ENCODE measurements at places on chromosomes 16 and 17.
A peak's percentile ranks its signal among the peaks of the same experiment; 100 is the strongest.

- DNase-seq, result no peak
Measured at GRCh38 chr16:4514606-4515005, 24.0 kb downstream of the CDIP1 start.

DNA sequence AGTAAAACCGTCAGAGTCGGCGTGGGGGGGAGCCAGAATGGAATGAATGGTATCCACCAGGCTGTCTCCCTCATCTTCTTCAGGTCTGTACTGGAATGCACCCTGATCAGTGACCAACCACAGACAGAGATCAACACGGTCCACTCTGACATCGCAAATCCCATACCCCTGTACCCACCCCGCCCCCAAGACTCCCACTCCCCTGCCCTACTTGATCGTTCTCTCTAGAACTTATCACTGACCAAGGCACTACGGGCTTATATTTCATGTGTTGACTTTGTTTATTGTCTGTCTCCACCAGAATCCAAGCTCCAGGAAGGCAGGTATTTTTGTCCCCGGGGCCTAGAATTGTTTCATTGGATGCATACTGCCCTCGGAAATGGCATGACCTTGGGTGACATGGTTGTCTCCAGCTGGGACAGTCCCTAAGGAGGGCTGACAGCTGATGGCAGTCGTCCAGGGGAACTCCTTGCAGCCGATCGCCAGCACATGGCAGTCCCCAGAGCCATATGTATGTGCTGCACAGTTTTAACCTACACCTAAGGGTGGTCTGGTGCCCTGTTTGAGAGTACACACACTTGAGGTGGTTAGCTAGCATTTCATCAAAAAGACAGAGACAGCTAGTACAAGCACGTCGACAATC, 526 bp upstream of the MFSD6L start:
- no peak for DNase-seq

DNA sequence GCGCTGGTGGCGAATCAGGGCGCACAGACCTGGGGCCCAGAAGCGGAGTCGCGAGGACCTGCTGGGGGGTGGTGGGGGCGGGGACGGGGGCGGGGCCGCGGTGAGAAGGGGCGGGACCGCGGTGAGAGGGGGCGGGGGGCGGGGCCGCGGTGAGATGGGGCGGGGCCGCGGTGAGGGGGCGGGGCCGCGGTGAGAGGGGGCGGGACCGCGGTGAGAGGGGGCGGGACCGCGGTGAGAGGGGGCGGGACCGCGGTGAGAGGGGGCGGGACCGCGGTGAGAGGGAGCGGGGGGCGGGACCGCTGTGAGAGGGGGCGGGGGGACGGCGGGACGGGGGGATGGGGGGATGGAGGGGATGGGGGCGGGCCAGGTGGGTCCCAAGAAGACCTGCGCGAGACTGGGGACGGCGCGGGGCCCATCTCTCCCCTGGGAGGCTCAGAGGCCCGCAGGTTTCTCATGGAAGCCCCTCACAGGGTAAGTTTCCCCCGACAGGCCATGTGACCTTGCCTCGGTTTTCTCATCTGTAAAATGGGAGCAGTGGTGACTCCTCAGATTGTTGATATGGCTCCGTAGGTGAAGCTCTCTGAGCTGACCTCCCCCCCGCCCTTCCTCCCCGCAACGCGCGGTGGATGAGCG, 28.6 kb upstream of the DBNDD1 start:
- DNase-seq, result no peak

DNA sequence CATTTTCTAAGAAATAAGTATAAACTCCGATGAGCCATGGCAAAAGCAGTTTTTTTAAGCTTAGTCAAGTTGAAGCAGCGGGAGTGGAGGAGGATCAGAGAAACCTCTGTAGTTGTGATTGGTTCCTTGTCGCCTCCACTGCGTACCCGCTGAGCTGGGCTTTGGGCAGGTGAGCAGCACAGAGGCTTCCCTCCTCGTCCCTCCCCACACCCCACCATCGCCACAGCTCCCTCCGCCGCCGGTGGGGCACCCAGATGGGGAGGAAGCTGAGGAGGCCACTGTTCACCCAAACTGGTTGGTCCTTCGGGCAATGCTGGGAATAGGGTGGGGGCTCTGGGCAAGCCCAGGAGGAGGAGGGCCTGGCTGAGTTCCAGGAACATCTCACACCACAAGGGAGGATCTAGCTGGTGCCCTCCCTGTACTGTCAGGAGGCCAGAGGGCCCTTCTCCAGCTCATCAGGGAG, 5.2 kb upstream of the MRPL38 start:
- no peak for DNase-seq

DNA sequence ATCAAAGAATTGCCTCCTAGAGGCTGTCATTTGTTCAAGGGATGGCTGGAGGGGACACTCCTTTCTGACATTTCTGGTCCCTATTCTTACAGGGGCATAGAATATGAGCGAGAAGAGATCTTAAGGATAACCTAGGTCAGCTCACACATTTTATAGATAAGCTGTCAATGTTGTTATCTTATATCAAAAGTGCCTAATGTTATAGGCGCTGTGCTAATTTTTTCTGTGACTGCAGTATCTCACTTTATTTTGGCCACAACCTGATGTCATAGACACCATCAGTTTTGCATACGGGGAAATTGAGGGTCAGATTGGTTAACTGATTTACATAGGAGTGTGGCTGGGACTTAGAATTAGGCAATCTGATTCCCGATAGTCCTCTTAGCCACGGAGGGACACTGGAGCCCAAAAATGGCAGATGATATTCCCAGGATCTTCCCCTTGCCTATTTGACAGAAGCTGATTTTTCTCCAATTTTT, 1.2 kb downstream of the CPD start:
- DNase-seq, result no peak

DNA sequence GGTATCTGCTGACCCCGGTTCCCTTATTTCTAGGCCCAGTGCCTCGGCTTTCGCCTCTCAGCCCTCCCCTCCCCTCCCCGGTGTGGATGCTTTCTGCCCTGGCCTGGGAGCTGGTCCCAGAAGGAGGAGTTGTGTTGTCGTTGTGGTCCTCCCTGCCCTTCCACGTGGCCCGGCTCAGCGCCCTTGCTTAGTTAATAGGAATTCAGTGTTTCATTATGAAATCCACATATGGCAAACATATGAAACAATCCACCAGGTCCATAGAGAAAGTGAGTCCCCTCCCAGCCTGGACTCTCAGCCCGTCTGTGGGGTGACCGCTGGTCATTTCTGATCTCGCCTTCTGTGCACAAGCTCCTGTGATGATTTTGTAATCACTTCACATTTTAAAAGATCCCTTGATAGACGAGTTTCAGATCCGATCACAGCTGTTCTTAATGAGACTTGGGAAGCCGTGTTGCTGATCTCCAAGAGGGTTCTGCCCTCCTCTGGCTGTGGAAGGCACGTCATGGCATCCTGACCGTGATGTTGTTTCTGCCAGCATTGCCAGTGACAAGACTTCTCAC, 112.1 kb downstream of the BANP start:
- no peak for DNase-seq

GRCh38 chr17:80486692-80487091, 10.3 kb upstream of the NPTX1 start:
- no peak for DNase-seq

DNA sequence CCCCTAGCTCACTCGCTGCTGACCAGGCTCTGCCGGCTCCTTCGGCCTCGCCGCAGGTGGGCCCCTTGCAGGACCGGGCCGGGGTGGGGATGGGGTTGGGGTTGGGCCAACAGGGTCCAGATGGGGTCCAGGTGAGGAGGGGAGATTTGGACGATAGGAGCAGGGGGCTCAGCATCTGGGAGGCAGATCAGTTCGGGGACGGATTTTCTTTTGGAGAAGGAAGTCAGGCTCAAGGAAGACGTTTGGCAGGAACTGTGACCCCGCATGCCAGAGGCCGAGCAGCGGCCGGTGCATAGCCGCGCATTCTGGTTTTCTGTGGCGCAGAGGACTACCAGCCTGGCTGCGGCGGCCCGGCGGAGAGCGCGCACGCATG, 845 bp upstream of the ALDOA start:
- peak; percentile 49 for DNase-seq

- no peak for DNase-seq
Measured at GRCh38 chr16:17461951-17462729, 8.6 kb downstream of the XYLT1 start.

DNA sequence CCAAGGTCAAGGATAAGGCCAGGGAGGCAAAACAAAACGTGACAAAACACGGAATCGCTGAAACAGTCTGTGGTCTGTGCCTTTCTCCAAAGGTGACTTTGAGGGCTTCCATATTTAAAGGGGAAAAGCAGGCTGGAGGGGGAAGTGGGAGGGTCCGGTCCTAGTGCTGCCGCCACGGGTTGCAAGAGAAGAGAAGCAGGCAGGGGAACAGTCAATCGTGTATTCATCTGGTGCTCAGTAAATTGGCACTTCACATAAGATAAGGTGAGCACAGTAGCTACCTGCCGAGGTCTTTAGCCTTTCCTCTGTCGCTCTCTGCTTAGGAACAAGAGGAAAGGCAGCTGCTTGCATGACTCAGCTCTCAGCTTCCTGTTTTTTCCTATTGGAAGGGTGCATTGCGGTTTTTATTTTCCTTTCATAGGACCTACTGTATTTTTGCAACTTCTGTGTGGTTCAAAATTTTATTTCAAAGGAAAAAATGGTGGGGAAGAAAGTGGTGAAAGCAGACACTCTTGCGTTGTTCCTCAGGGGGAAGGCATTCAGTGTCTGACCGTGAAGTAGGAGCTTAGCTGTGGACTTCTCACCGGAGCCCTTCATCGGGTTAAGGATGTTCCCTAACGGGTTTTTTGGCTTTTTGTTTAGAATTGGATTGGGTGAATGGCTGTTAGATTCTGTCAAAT, 7.1 kb upstream of the LGALS3BP start:
- no peak for DNase-seq

- no peak for DNase-seq
Measured at GRCh38 chr17:73359987-73360410, 48.2 kb upstream of the CDC42EP4 start.

DNA sequence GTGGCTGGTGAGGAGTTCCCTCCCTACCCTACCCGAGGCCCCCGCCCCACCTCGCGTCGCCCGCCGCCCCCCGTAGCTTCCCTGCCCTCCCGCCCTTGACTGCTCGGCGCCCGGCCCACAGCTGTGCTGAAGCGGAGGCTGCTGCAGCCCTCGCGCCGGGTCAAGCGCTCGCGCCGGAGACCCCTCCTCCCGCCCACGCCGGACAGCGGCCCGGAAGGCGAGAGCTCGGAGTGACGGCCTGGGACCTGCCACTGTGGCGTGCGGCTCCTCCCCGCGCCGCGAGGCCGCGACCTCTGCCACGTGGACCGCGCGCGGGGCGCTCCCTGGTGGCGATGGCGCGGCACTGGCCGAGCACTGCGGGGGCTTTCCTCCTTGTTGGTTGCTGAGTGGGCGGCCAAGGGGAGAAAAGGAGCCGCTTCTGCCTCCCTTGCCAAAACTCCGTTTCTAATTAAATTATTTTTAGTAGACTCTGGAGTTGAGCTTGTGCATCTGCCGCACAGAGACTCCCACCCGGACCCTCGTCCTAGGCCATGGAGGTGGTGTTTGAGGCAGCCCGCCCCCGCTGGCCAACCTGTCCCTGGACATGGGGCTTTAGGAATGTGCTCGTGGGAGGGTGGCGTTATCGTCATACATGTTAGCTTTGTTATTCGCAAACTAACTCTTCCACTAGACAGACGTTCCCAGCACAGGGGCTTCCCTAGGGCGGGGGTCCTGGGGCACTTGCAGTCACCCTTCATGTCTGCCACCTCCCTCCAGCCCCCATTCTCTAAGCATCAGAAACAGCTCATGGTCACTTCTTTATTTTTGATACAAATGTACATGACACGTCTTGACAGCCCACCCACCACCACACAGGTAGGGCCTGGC, 4.4 kb downstream of the TP53I13 start:
- no peak for DNase-seq

GRCh38 chr16:24834459-24835335, 11.1 kb upstream of the SLC5A11 start:
- no peak for DNase-seq

DNA sequence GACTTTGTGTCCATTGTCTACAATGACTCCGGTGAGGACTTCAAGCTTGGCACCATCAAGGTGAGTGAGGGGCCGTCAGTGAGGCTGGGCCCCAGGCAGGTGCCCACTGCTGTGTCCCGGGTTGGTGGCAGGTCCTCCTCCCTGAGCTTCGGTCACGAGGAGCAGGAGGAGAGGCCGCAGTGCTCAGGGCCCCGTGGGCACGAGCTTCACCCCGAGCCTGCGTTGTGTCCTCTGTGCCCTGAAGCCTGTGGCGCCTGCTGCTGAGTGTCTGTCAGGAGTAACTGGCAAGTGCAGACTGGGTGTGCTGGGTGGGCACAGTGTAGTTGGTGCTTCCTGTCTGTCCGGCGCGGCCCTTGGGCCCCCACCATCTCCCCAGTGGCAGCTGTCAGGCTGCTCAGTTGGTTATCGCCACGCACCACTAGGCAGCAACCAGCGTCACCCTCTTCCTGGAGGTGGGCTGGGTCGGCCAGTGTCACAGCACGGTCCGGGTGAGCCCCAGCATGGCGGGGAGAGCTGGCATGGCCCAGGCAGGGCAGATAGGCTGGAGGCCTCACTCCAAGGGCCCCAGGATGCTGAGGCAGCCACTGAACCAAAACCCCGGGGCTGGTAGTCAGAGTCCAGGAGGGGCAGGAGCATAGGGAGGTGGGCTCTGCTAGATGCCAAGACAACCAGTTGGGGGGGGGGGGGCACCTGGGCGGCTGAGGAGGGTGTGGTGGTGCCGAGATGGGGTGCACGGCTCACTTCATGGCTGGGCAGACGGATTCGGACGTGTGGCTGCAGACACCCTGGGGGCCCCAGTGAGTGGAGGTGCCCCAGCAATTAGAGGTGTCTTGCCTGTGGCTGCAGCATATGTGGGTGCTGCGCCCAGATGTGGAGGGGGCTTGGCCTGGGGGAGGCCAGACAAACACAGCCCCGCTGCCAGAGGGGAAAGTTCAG, 39.3 kb downstream of the TSC2 start:
- no peak for DNase-seq

DNA sequence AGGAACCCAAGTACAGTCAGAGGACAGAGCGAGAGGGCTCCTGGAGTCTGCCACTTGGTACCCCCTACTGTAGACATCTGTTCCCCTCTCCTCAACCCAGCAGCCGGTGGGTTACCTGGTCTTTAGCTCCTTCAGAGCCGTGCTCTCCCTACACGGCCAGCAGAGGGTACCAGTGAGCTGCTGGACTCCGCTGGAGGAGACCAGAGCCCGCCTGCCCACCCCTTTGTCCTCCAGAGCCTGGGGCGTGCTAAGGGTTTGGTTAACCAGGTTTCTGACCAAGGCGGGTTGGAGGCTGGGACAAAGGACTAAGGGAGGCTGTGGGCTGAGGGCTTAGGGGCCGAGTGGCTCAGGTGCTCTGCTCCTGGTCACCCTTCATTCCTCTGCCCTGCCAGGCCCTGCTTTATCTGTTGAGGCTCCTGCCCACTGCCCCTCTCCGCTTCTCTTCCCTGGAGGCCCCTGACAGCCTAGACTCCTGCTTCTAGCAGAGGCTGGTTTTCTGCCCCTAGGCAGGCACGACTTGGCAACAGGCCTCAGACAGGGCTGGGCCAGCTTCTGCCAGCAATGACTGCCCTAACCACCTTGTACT, 2.7 kb upstream of the HSD11B2 start:
- peak; percentile 28 for DNase-seq

DNA sequence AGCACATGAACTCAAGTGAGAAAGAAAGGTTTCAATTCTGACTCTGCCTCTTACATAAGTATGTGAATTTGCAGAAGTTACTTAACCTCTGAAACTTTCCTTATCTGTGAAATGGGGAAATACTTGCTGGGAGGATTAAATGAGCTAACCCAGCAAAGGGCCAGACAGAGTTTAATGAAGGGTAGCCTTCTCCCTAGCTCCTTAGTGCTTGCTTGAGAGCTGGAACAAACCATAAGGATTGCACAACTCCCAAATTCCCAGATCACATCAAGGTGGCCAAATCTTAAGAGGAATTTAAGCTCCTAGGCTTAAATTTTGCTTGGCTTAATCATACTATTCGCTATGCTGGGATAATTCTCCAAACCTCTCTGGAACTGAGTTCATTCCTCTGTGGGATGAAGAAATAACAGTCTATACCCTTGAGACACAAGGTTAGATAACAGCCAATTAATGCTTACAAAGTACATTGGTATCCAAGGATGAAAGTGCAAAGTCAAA, 11.8 kb upstream of the WSB1 start:
- DNase-seq, result no peak
